ENCODE measurements at places on chromosomes 7 and 10. TPM values are rescaled to one million over a fixed set of nuclear protein-coding genes. Genes with fewer than 3 reads are reported as not detected.

Gene FAM13C
- total RNA-seq, result 2.6 TPM

Gene C10orf105
- total RNA-seq, result not detected

Gene GNAT3
- total RNA-seq, result not detected

Gene ANXA7
- total RNA-seq, result 95.7 TPM

Gene TUBAL3
- not detected for total RNA-seq

Gene FFAR4
- not detected for total RNA-seq

Gene PRLHR
- not detected for total RNA-seq

Gene SHTN1
- 2.9 TPM for total RNA-seq

Gene CALN1
- not detected for total RNA-seq

Gene HERPUD2
- total RNA-seq, result 21.5 TPM

Gene ATOH7
- total RNA-seq, result not detected

Gene TAS2R4
- 0.16 TPM for total RNA-seq

Gene MKX
- total RNA-seq, result not detected

Gene CCDC146
- total RNA-seq, result 1.9 TPM

Gene AMPH
- total RNA-seq, result 1.1 TPM

Gene HEPACAM2
- not detected for total RNA-seq

Gene VSIR
- 32.5 TPM for total RNA-seq

Gene GAD2
- not detected for total RNA-seq

Gene DPCD
- total RNA-seq, result 45.8 TPM

Gene ING3
- 9.6 TPM for total RNA-seq

Gene SEMA3E
- not detected for total RNA-seq

Gene LRRC17
- 242 TPM for total RNA-seq

Gene UNCX
- total RNA-seq, result not detected

Gene NEBL
- 3.2 TPM for total RNA-seq

Gene GIMAP1
- 0.81 TPM for total RNA-seq

Gene PITRM1
- total RNA-seq, result 66.6 TPM

Gene COL26A1
- not detected for total RNA-seq

Gene AGR2
- total RNA-seq, result not detected

Gene HABP2
- total RNA-seq, result not detected

Gene SHH
- not detected for total RNA-seq

Gene FAM25C
- not detected for total RNA-seq

Gene ZNF365
- total RNA-seq, result 0.36 TPM

Gene C10orf53
- not detected for total RNA-seq

Gene PDGFA
- total RNA-seq, result 13.3 TPM

Gene CLCN1
- total RNA-seq, result not detected

Gene UCN3
- total RNA-seq, result not detected

Gene TCAF2
- total RNA-seq, result 12.3 TPM

Gene TET1
- 2.6 TPM for total RNA-seq

Gene PAX4
- not detected for total RNA-seq

Gene OPALIN
- total RNA-seq, result not detected

Gene VAX1
- total RNA-seq, result not detected

Gene ABCC2
- total RNA-seq, result 0.32 TPM

Gene POM121
- total RNA-seq, result 11.0 TPM

Gene CYP3A5
- total RNA-seq, result not detected

Gene GJD4
- not detected for total RNA-seq

Gene PRKAR2B
- total RNA-seq, result 0.54 TPM

Gene ARF5
- total RNA-seq, result 313 TPM

Gene H2BK1
- total RNA-seq, result not detected

Gene LRRC4
- total RNA-seq, result under 0.01 TPM

Gene GHRHR
- total RNA-seq, result not detected

Gene ELMO1
- 5.8 TPM for total RNA-seq

Gene AUTS2
- 3.2 TPM for total RNA-seq

Gene RSPH10B2
- total RNA-seq, result not detected

Gene ACSL5
- total RNA-seq, result 8.1 TPM

Gene PLPP4
- total RNA-seq, result not detected

Measured in cardiac atrium fibroblast (primary cell).